Hepatocyte (in vitro differentiated cells): ENCODE measurements at places on chromosomes 7 and 10.
A peak's percentile ranks its signal among the peaks of the same experiment; 100 is the strongest.

GRCh38 chr10:24382979-24383663 is 174.2 kb downstream of the KIAA1217 start:
- peak; percentile 65 for DNase-seq

GRCh38 chr10:133212853-133213494 is 17.0 kb upstream of the UTF1 start:
- no peak for DNase-seq

GRCh38 chr10:91251430-91252056 is 31.1 kb downstream of the PCGF5 start:
- DNase-seq, result peak; percentile 69

DNA sequence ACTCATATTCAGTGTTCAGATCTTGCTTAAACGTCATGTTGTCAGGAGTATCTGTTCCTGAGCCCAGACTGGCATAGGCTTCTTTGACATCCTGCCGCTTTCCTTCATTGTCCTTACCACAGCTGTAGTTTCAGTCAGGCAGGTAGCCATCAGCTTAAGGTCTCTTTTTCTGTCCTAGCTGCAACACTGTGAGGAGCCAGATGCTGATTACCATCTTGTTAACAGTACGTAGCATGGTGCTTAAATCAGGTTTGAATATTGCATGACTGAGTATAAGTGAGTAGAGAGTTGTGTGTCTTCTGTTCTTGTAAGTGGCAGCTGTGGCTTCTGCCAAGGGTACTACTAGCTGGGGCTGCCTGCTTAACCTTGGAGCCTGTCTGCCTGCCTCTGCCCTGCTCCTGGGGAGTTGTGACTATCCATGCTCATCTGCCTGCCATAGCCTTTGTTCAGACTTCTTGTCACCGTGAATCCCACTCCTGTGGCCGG is 92.6 kb downstream of the MAPK8 start:
- DNase-seq, result no peak

DNA sequence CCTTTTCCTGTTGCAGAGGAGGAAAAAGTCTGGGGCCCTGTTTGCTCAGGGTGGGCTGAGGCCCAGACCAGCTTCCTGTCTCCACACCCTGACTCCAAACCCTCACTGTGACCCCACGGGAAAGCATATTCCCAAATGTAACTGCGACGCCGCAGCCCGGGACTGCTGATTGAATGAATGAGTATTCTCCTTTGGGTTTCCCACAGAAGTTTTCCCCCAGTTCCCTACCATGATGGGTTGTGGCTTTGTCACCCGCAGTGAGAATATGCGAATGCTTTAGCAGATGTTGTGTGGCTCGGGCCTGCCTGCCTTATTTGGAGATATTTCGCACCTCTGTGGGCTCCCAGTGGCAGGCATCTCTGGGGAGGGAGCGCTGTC is 50.6 kb downstream of the MGMT start:
- DNase-seq, result no peak

GRCh38 chr10:90856964-90857634 is 740 bp downstream of the HTR7 start:
- no peak for DNase-seq

DNA sequence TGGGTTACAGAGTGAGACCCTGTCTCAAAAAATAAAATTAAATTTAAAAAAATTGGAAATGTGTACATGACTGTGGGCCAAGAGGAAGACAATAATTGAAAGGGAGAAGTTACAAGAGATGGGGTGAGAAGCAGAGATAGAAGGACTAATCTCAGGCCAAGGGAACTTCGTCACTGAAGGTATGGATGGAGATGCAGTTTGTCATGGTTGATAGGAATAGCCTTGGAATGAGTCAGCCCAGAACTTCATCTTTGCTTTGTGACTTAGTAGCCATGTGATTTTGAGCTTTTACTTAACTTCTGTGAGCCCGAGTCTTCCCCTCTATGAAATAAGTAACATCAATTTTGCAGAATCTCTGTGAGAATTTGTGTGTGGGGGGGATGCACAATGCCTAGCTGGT is 6.5 kb upstream of the PODXL start:
- no peak for DNase-seq
